ENCODE measurements at places on chromosomes 4 and X.

- DNase-seq = no peak
Measured at GRCh38 chrX:132395026-132395425, 93.8 kb downstream of the MBNL3 start.

DNA sequence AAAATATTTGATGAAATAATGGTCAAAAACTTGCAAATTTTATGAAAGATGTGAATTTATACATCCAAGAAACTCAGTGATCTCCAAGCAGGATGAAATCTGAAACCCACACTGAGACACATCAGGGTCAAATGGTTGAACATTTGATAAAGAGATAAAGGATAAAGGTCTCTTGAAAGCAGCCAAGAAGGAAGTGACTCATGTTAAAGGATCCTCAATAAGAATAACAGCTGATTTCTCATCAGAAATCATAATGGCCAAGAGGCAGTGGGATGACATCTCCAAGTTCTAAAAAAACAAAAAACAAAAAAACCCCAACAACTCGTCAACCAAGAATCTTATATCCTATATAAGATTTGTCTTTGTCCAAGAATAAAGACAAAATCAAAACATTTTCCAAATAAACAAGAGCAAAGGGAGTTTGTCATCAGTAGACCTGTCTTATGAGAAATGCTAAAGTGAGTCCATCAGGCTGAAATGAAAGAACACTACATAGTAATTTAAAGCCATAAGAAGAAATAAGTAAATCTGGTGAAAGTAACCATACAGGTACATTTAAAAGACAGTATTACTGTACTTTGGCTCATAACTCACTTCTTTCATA is 121.7 kb downstream of the PDS5A start:
- no peak for DNase-seq

DNA sequence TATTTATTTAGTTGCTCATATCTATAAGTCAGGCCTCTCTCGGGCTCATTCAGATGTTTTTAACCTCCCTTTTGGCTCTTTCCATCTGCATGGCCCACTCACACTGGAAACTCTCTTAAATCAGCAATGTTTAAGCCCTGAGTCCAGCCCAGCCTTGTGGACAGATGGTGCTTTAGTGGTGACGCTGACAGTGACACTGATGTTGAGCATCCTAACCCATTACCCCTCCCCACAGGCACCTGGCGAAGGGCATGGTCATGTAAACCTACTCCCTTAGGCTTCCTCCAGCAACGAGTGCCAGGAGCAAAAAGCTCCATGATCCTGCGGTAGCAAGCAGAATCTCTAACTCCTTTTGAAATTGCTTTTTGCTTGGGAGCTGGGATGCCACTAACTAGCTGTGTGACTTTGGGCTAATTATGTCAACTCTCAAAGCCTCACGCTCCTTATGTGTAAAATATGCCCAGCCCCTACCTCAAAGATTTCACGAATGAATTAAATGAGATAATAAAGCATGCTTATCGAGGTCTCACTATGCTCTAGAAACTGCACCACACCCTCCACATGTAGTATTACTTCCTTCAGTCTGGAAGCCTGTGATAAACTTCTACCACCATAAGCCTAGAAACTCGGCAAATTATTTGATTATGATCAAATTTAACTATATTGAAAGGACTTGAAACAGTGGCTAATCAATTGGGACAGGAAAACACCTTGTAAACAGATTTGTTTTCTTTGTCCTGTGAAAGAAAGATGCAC is 569.4 kb downstream of the BCOR start:
- DNase-seq = no peak

DNA sequence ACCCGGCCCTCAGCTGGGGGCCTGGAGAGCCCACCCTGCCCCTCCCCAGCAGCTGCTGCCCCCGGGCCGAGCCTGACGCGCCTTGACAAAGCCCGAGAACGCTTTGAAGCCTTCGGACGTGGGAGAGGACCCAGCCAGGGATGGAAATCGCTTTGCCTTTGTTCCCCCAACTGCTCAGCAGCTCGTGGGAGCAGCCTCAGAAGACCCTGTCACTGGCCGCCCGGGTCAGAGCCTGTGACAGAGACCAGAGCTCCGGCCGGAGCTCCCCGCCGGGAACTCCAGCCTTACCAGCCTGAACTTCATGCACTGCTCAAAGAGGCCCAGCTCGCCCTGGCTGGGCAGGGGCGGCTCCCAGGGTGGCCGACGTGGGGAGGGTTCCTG is 2.6 kb upstream of the SLC6A8 start:
- DNase-seq = no peak

GRCh38 chr4:61011051-61011450 is 189.1 kb upstream of the ADGRL3 start:
- DNase-seq = no peak

DNA sequence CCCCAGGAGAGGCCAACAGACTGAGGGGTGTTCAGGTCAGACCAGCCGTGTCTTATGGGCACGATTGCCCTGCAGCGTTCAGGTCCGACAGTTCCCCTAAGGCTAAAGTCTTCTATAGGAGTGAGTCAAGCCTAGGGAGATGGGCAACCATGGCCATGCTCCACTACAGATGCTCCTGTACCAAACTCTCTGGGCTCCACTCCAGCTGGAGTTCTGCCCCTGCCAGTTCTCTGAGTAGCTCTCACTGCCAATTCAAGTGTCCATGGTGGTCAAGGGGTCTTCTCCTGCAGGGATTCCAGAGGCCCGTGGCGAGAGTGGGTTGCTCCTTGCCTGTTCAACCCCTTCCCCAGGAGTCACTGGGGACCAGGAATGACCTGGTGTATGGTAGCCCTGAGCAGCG is 38.2 kb downstream of the BEX3 start:
- DNase-seq = no peak

DNA sequence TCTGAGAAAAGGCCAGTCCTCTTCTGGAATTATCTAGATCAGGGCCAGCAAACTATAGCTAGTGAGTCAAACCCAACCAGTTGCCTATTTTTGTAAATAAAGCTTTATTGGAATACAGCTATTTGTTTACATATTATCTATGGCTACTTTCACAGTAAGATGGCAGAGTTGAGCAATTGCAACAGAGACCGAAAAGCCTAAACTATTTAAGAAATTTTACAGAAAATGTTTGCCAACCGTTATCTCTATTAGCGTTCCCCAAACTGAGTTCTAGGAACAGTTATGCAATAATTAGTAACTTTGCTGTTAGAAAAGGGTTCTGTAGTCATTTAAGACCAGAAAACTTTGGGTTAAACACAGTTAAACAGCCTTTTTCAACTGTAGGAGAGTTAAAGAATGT is 10.5 kb downstream of the TEX13B start:
- no peak for DNase-seq

- no peak for DNase-seq
Measured at GRCh38 chr4:54359919-54360650, 131.0 kb downstream of the PDGFRA start.

DNA sequence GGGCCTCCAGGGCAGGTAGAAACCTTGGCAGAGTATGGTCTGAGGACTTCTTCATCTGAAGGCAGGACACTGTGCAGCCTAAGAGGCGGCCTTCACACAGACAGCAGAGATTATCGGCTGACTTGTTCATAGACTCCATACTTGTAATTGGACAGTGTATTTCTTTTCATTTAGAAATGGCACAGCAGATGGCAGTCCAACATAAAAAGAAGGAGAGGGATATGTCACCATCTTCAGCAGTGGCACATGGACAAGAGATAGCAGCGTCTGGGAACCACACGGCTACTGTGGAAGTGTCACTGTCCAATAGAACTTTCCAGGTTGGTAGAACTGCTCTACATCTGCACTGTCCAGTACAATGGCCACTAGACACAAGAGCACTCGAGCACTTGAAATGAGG is 21.7 kb upstream of the GEMIN8 start:
- DNase-seq = no peak

DNA sequence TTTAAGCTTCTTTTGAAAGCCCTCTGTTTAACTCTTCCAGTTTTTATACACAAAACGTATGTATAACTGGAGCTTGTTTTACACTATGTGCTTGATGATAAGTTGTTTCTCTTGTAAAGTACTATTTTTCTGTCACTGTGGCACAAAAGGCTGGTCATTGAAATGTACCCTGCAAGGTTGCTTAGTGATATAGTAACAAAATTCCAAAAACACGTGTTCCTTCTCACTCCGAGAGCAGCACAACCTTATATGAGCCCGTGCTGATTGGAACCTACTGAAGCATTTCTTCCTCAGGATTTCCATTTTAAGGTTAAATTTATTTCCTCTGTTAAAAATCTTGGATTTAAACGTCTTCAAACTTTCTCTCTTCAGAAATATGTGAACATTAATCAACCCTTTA is 772.9 kb upstream of the TENM3 start:
- DNase-seq = no peak

DNA sequence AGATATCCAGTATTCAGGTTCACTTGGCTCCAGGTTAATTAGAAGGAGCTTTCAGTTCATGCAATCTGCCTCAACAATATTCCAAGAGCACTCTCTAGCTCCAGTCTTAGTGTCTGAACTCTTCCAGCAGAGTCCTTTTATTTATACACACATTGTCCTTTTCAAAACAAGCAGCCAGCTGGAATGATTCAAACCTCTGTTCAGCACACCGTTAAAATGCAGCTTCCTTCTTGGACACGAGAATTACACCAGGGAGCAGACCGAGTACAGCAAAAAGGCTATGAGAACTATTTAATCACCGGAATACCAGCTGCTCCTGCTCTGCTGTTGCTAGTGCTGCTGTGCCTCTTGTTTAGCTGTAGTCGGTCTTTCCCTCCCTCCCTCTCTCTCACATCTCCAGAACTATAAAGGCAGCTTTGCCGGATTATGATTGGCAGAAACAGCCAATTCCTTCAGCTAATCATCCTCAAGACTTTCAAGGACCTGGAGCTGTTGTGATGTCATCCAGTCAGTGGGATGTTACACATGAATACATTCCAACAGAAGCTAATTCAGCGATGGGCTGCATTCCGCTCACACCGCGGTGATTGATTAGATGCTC is at the start of gene NDST4:
NDST4 (minus strand) TSS at position 115 of the 601 bp plus-strand sequence. CDS start 36,584 bp downstream, outside the sequence.
- DNase-seq = no peak
